HCT116 (cell line): ENCODE measurements at places on chromosomes 6 and 20.

DNA sequence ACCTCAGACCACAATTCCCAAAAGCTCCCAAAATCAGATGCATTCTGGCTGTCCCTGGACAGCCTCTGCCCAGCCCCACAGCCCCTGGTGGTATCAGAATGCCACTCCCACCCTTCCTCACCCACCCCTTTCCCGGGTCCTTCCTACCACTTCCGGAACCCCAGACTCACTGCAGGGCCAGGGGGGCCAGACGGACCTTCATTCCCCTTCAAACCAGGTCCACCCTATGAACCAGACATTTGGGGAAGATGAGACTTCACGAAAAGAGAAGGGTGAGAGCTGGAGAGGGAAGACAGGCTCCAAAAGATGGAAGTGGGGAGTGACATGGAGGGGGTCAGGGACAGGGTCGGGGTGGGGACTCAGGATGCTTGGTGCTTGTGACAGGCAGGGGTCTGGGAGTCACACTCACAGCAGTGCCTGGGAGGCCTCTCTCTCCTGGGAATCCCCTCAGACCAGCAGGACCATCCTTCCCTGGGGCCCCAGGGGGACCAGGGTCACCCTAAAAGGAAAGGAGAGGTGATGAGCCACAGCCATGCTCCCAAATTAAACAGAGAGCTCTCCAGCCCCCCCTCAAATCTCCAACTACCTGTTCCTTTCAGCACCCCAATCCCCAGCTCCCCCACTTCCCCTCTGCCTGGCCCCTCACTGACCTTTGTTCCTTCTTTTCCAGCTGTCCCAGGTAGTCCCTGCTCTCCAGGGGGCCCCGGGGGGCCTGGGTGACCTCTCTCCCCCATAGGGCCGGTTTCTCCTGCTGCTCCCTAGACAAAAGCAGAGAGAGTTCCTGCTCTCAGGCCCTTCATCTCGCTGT, 20.2 kb downstream of the COL11A2 start:
- no peak for DNase-seq

GRCh38 chr6:47663462-47664216, 34.7 kb upstream of the ADGRF4 start:
- DNase-seq, result no peak

DNA sequence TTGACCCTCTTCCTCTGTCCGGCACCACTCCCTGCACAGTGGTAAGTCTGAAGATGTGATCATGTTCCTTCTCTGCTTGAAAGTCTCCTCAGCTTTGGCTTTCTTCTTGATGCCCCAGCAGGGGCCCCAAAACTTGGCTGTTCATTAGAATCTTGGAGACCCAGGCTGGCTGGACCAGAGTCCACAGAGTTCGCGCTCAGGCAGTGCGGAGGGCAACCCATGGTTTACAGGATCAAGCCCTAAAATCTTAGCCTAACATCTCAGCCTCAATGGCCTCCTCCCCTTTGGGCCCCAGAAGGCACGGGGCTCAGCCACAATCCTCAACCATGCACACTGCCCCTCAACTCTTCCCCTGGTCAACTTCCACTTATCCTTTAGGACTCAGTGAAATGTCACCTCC, 72.9 kb upstream of the GTSF1L start:
- DNase-seq, result no peak

DNA sequence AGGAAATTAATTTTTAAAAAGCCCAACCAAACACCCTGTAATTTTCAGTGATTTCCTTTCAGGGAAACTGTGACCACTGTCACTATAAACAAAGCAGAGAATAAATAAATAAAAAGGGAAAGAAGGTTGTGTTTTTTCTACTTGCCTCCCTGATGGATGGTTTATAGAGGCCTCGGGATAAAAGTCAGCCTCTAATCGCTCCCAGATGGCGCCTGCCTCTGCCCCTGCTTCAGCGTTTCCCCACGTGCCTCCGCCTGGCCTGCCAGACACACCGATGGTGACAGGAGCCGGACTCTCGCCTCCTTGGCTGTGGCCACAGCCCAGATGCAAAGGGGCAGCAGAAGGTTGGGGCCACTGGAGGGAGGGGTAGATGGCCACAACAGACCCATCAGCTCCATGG, 327.7 kb downstream of the CDC5L start:
- DNase-seq, result no peak

GRCh38 chr6:135520781-135521180, 23.2 kb upstream of the AHI1 start:
- DNase-seq, result no peak

GRCh38 chr20:40777653-40778052, 88.6 kb upstream of the MAFB start:
- DNase-seq, result no peak

DNA sequence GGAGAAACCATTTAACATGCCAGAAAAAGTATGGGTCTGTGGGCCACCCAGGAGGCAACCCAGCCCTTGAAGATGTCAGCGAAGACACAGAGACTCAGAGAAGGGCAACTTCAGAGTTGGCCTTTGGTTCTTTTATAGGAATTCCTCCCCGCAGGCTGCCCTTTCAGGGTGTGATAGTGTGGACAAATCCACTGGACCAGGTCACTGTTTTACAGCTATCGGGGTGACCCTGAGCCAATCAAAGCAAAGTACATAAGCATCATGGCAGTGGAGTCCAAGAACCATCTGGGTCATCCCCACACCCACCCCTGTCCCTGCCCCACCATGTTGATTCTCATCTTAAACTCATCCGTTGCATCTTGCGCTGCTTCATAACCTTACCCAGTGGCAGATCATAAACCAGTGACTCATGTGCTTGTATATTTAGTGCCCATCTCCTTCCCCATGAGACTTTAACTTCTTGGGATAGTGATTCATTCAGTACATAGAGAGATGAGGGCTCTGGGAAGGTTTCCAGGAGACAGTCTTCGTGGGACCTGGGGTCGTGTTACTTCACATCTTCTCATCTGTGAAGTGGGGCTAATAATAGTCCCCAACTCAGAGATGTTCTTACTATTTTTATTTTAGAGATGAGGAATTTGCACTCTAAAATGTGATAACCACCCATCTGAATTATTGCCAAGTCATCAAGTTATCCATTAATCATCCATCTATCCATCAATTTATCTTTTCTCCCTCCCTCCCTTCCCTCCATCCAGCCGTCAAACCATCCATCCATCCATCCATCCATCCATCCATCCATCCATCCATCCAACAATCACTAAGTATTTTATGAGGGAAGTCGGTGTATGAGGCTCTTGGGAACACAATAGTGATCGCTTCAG, 51.0 kb downstream of the EDN3 start:
- DNase-seq, result no peak

- no peak for DNase-seq
These were observed 1.2 kb downstream of the SMIM29 start for GRCh38 chr6:34247481-34248197.

- DNase-seq, result no peak
These were observed 17.9 kb downstream of the TENT5A start for GRCh38 chr6:81734500-81735150.
